Activated naive CD8-positive, alpha-beta T cell treated with anti-CD3 and anti-CD28 coated beads, Interleukin-2, amount 10 ng/mL, durations not matched to agents 7 days and 5 days (primary cell): ENCODE measurements at places on chromosomes 1 and 21. TPM values are rescaled to one million over a fixed set of nuclear protein-coding genes. Genes with fewer than 3 reads are reported as not detected.

HTR1D gene
- total RNA-seq = not detected

SYT2 gene
- total RNA-seq = not detected

NBPF26 gene
- total RNA-seq = 38.9 TPM

C1orf146 gene
- total RNA-seq = not detected

LRRC53 gene
- total RNA-seq = not detected

FOXO6 gene
- total RNA-seq = not detected

NBPF6 gene
- total RNA-seq = not detected

S100A14 gene
- total RNA-seq = not detected

IL20 gene
- total RNA-seq = not detected

ADAM30 gene
- total RNA-seq = not detected

TM2D1 gene
- total RNA-seq = 37.7 TPM

S100A12 gene
- total RNA-seq = not detected

PSEN2 gene
- total RNA-seq = 7.2 TPM

OR2T35 gene
- total RNA-seq = not detected

SH2D1B gene
- total RNA-seq = not detected

FLAD1 gene
- 46.2 TPM for total RNA-seq

VAMP4 gene
- 20.8 TPM for total RNA-seq

NT5C1A gene
- not detected for total RNA-seq

C1orf94 gene
- not detected for total RNA-seq

TNNT2 gene
- not detected for total RNA-seq

CREG1 gene
- 9.8 TPM for total RNA-seq

CYYR1 gene
- total RNA-seq = not detected

AMY1A gene
- not detected for total RNA-seq

CELA3A gene
- total RNA-seq = not detected

DNM3 gene
- 2.4 TPM for total RNA-seq

SIKE1 gene
- 72.7 TPM for total RNA-seq

RALGPS2 gene
- total RNA-seq = 6.2 TPM

OR10T2 gene
- total RNA-seq = not detected

CD160 gene
- 0.20 TPM for total RNA-seq

RHD gene
- total RNA-seq = not detected

NME7 gene
- total RNA-seq = 14.7 TPM

PRAMEF15 gene
- total RNA-seq = not detected

SPRR1A gene
- not detected for total RNA-seq

C4BPA gene
- not detected for total RNA-seq

RAD54L gene
- 47.9 TPM for total RNA-seq

GCSAML gene
- not detected for total RNA-seq

S100A7A gene
- not detected for total RNA-seq

TRMT1L gene
- 22.9 TPM for total RNA-seq
